ENCODE measurements at places on chromosomes 2 and 18. TPM values are rescaled to one million over a fixed set of nuclear protein-coding genes. Genes with fewer than 3 reads are reported as not detected.

GRCh38 chr2:238493880-238494572 is 67.3 kb downstream of the ASB1 start:
- no peak overlapping the region for H3K4me3 ChIP-seq
- H3K36me3 ChIP-seq, result no peaks in the 10 kb centered on the region
- peaks cover 11% of the 10 kb centered on the region for H3K4me1 ChIP-seq
- peak; percentile 7 for DNase-seq

GRCh38 chr18:13423352-13423751 is 204.8 kb downstream of the LDLRAD4 start:
- H3K27me3 ChIP-seq, result no peaks in the 10 kb centered on the region
- no peaks in the 10 kb centered on the region for H3K36me3 ChIP-seq
- no peak for DNase-seq
- no peaks in the 10 kb centered on the region for H3K4me1 ChIP-seq
- H3K27ac ChIP-seq, result no peak overlapping the region
- H3K4me3 ChIP-seq, result no peak overlapping the region

GRCh38 chr18:48347756-48348326 is 61.3 kb downstream of the ZBTB7C start:
- H3K27ac ChIP-seq, result no peak overlapping the region
- DNase-seq, result no peak
- no peaks in the 10 kb centered on the region for H3K36me3 ChIP-seq
- no peaks in the 10 kb centered on the region for H3K27me3 ChIP-seq
- H3K4me3 ChIP-seq, result no peak overlapping the region
- H3K4me1 ChIP-seq, result no peaks in the 10 kb centered on the region

DNA sequence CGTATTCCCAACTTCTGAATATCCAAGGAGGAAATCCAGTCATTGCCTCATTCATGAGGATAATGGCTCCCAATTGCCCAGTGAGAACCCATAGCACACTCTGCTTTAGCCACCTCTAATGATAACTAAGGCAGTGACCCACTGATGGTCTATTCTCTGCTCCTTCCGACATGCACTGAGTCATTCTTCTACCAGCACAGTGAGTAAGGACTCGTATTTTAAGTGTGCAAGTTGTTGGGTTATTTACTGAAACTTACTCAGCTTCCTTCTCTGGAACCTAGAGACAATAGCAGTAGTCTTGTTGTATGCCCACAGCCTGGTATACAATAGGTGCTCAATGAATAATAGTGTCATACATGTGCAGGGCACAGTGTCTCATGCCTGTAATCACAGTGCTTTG is 81.1 kb upstream of the ZNF397 start:
- peaks cover 24% of the 10 kb centered on the region for H3K4me1 ChIP-seq
- no peaks in the 10 kb centered on the region for H3K36me3 ChIP-seq
- no peaks in the 10 kb centered on the region for H3K27me3 ChIP-seq
- no peak overlapping the region for H3K27ac ChIP-seq
- DNase-seq, result no peak
- H3K4me3 ChIP-seq, result no peak overlapping the region

DNA sequence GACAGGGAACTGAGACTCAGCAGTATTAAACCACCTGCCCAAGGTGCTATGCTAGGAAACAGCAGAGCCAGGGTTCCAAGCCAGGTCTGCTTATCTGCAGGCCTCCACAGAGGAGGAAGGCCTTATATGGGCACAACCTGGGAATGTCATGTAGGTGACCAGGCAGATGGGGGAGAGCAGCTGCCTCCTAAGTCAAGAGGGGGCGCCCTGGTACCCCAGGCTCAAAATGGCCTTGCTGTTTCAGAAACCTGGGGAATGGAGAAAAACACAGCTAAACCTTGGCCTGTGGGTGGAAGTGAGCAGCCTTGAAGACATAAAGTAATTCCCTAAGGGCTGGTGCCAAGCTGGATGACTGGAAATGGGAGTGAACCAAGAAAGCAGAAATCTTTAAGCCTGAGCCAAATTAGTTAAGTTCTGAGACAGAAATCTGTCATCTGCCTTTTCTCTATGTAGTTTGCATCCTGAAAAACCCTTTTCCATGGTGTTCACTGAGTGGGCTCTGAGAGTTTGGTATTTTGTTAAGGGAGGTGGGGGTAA is 79.1 kb downstream of the MAPK4 start:
- no peaks in the 10 kb centered on the region for H3K27me3 ChIP-seq
- H3K4me1 ChIP-seq, result no peaks in the 10 kb centered on the region
- H3K36me3 ChIP-seq, result no peaks in the 10 kb centered on the region
- no peak overlapping the region for H3K4me3 ChIP-seq
- no peak overlapping the region for H3K27ac ChIP-seq
- DNase-seq, result no peak

DNA sequence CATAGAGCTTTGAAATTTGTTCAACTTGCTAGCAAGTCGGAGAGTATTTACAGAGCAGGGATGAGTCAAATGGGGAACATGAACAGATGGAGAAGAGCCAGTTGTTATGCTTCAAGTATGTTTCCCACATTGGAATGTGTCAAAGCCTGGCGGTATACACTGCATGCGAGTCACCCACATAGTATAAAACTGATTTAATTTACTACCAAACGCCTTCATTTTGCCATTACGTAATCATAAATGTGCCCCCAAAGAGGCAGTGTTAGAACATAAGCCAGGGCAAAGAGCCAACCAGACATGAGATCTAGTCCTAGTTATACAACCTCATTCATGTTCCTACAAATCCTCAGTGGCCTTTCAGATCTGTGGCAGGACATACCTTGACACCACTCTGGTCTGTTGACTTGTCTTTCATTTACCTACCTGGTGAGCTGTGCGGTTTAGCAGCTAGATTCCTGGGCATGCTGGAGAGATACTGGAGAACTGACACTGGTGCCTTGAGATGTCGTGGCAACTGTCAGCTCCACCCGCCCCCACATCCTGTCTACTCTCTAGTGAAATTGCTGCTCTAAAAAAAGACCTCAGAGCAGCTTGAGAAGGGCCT is 21.7 kb upstream of the NRP2 start:
- no peak overlapping the region for H3K4me3 ChIP-seq
- no peaks in the 10 kb centered on the region for H3K36me3 ChIP-seq
- no peaks in the 10 kb centered on the region for H3K27me3 ChIP-seq
- H3K4me1 ChIP-seq, result peaks cover 28% of the 10 kb centered on the region
- H3K27ac ChIP-seq, result no peak overlapping the region

DNA sequence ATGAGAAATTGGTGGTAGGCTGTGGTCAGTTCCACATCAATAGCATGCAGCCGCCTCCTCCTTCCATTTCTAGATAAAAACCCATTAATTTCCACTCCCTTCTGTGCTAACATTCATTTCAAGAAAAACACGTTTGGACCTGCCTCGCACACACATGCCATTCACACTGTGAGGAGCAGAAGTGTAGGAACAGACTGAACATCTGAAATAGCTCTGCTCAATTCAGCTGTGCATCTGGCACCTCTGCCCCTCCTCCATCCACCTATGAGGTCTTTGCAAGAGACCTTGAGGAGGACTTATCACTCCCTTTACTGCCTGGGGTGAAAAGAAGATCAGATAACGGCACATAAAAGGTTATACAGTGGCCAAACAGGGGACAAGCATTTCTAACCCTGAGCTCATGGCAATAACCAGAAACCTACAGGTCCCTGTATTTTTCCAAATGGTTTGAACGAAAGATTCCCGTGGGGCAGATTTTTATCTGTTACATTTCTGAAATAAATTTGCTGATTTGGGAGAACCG is 30.8 kb upstream of the LRP2 start:
- no peaks in the 10 kb centered on the region for H3K4me1 ChIP-seq
- H3K4me3 ChIP-seq, result no peak overlapping the region
- DNase-seq, result no peak
- H3K36me3 ChIP-seq, result no peaks in the 10 kb centered on the region

- no peaks in the 10 kb centered on the region for H3K36me3 ChIP-seq
- no peak overlapping the region for H3K4me3 ChIP-seq
- no peak for DNase-seq
- H3K4me1 ChIP-seq, result no peaks in the 10 kb centered on the region
- H3K27me3 ChIP-seq, result no peaks in the 10 kb centered on the region
These were observed 227.5 kb downstream of the TPGS2 start for GRCh38 chr18:36601316-36601715.

The REEP1 gene
- total RNA-seq, result not detected

The ELOA2 gene
- total RNA-seq, result not detected

The HMSD gene
- total RNA-seq, result not detected

The TMEM237 gene
- 3.6 TPM for total RNA-seq

The PSD4 gene
- 203 TPM for total RNA-seq
